HTR-8/SVneo (cell line): ENCODE measurements at places on chromosomes 11 and 22.

DNA sequence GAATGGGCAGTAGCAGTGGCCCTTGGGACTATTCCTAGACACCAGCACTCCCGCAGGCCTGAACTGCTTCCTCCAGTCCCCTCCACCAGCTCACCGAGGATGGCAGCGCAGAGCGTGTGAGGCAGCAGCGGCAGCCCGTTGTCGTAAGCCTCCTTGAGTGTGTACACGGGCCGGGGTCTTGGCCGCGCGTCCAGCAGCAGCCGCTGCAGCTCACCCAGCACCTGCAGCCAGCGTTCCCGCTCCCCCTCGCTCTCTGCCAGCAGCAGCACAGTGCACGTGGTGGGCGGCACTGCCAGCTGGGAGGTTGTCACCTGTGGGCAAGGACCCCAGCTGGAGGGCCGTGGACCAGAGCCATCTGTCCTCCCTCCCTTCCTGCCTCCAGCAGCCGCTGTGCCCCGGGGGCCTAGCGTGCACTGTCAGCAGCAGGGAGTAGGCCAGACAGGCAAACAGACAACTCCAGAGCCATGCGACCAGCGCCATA, 13.0 kb downstream of the CDC42BPG start:
- no peak for DNase-seq

DNA sequence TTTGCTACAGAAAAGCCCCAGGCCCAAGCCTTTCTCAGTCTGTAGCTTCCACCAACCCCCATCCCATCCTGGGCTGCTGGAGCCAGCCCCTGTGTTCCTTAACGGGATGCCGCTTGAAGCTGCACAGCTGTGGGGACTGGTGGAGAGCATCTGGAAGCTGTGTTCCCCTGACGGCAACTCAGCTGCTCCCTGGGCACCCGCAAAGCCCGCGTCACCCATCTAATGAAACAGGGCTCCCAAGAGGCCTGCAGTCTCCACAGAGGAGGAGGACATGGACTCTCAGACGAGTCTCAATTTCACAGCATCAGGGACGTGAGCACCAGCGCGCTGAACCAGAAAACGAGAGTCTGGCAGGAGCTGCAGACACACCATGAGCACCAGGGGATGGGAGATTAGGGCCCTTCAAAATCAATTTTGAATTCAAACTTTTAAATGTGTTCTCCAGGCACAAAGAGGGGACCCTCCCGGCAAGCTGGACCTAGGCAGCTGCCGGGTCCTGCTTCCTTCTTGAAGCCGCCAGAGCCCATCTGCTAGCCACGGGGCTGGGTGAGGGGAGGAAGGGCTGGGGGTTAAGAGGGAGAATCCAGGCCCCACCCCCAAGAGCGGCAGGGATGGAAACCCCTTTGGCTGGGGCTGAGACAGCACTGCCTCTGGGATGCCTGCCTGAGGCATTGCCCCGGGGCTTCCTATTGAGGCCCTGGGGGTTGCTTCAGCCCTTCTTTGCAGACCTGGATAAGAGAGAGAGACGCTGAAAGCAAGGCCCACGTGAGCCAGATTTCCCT, 21.0 kb downstream of the LMO1 start:
- no peak for DNase-seq

- no peak for DNase-seq
These were observed 1.9 kb downstream of the ZNF74 start for GRCh38 chr22:20395907-20396287.

DNA sequence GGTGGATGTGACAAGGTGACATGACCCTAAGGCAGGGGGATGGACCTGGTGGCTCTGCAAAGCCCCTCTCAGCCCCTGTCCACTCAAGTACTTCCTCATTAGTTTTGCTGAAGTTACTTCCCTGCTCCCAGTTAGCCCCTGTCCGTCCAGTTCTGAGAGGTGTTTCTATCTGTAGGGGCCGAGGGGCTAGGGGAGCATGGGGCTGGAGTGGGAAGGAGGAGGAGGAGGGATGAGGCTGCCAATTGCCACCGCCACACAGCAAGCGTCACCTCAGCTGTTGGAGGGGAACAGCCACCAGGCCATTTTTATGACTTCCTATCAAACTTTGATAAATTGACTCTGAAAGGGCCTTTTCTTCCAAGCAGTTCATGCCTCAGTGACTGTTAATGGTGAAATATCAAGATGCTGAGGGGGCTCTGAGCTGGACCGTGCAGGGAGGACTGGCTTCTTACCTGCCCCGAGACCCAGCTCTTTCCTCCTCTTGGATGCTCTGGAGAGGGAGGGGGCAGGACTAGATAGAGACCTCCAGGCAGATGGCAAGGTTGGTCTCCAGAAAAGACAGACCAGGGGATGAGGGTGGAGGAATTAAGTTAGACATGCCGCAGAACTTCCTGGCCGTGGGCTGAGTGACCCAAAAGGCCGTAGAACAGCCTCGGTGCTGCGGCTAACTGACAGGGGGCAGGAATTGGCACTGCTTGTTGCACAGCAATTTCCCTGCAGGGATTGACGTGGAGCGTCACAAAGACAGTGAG, 137.0 kb downstream of the ST3GAL4 start:
- no peak for DNase-seq

GRCh38 chr11:96329419-96329818, 13.6 kb downstream of the MAML2 start:
- no peak for DNase-seq

DNA sequence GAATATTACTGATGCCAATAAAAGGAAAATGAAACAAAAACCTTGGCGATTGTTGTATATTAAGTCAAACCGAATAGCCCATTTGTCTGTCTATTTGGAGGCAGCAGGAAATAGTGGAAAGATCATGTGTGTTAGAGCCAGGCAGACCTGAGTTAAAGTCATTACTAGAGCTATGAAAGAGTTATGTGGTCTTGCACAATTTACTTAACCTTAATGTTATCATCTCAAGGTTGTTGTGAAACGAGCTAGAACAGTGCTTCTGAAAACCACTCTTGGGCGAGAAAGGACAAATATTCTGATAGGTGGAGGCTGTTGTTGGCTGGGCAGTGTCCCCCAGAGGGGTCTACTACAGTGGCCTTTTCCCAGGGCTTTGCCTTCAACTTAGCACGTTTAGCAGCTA, 60.0 kb upstream of the NUP160 start:
- DNase-seq = no peak

GRCh38 chr11:124656774-124657630, 16.5 kb downstream of the SIAE start:
- DNase-seq = no peak

- DNase-seq = no peak
These were observed 121.8 kb upstream of the SERPIND1 start for GRCh38 chr22:20652130-20652529.

DNA sequence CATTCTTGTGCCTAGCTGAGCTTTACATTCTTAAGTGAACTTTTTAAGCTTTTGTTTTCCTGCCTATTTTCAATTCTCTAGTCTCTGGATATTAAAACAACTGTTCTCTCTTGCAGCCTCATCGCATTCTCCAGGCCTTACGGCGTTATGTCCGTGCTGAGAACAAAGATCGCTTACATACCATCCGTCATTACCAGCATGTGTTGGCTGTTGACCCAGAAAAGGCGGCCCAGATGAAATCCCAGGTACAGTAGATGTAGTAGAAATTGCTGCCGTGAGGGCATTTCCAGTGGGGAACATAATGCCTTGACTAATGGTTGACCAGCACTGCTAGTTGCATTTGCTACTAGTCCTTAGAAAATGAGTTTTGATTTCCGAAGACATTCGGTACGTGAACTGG, 29.7 kb upstream of the ST14 start:
- DNase-seq = no peak

DNA sequence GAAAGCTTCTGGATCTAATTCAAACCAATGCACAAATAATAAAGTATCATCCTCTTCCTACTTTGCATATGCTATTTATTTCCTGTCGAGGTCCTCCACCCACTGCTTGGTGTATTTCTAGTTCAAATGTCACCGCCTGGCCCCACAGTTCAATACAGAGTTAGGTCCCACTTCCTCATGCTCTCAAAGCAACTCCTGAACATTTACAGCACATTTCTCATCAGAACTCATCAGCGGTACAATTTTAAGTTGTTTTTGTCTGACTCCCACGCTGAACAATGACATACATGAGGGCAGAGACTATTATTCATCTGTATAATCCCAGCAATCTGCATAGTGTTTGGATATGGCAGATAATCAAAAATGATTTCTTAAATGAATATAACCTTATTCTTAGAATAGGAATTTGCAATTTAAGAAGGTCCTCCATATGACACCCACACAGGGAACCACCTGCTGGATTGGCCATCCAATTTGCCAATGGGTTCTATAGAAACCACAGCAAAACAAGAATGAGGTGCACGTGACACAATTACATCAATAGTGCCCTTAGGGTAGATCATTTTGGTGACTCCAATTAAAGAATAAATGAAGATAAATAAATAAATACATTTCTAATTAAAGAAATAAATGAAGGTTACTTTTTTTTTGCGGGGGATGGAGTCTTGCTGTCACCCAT, 54.2 kb downstream of the SLC25A17 start:
- no peak for DNase-seq

- DNase-seq = peak; percentile 88
These were observed 427.0 kb upstream of the DDI1 start for GRCh38 chr11:103609117-103610066.

DNA sequence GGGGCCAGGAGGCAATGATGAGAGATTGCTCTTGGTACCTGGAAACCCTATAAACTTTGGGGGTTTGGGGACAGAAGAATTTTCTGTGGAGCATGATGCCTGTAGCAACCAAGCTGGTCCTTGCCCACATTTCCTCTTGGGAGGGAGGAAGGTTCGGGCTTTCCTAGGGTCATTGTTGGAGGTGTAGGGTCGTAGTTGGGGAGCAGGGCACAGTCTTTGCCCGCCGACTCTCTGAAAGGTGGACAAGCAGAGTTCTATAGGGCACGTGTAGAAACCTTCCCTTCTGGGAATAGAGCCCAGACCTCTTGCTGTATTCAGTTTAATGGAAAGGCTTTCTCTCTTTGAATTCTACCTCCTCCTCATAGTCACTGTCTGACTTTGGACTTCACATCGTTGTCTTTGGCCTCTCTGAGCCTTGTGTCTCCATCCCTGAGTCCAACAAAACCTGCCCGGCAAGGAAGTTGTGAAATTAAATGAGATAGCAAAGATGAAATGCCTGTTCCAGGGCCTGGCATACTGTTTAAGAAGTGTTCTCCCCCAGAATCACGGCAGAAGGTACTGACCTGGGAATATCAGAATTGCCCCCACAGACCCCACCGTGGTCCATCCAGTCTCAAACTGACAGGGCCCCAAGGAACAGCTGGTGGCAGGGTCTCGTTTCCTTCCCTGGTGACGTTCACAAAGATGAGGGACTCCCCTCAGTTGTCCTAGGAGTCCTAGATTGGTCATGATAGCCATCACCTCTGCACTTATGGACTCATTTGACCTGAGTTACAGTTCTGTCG, 1.6 kb downstream of the PRDM11 start:
- DNase-seq = no peak

GRCh38 chr11:44988981-44989635, 38.4 kb upstream of the TP53I11 start:
- DNase-seq = no peak
